CD8-positive, alpha-beta memory T cell (primary cell): ENCODE measurements at places on chromosomes 5 and 9. TPM values are rescaled to one million over a fixed set of nuclear protein-coding genes. Genes with fewer than 3 reads are reported as not detected.

BDP1 gene
- total RNA-seq: 35.0 TPM

DRD1 gene
- total RNA-seq: not detected

NUTM2G gene
- total RNA-seq: not detected

SPOCK1 gene
- total RNA-seq: not detected

ENHO gene
- 0.39 TPM for total RNA-seq

ISOC1 gene
- 24.7 TPM for total RNA-seq

SLC25A46 gene
- 50.9 TPM for total RNA-seq

DNA sequence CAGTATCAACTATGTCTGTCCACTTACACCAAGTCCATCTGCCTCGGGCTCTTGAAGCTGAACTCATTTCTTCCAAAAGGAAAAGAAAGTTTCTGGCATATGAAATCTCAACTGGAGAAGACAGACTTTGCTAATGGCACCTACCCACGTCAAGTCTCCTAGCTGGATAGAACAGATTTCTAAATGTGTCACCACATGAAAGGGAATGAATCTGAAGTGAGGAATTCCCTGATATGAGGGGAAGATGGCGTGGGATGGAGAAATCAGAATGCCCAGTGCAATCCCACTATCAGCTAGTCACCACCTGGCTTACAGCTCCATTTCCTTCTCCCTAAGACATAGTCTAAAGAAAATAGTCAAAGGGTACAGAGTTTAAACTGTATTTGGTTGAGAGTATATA, 144.7 kb downstream of the PAPPA start:
- H3K27ac ChIP-seq: no peak overlapping the region
- no peaks in the 10 kb centered on the region for H3K4me1 ChIP-seq

DNA sequence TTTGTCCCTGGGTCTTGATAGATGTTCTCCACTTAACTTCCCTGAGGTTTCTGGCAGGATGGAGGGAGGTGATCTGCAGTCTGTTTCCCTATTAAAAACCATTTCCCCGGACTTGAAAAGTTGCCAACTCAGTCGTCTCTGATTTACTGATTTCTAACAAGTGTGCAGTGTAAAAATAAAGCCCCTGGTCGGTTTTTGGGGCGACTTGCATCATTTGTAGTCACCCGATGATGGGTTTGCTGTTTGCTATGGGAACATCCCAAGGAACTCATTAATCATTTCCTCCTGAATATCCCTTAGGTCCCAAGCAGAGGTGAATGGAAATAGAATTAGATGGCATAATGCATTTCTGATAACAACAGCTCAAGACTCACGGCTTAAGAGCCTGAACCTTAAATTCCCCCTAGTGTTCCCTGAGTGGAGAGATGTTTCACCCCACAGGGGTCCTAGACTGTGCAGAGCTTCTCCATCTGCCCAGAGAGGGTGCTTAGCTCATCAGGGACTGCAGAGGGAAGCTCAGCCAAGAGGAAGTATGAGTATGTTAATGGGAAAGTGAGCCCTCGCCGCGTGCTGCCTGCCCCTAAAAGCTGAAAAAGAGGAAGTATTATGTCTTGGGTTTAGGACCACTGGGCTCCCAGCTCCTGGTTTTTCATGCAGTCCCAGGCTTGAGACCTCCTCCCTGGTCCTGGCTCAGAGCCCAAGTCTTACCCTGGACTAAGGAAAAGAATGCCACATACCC, 115.1 kb upstream of the DAP start:
- no peak for DNase-seq
- no peaks in the 10 kb centered on the region for H3K27me3 ChIP-seq
- no peak overlapping the region for H3K4me3 ChIP-seq
- no peaks in the 10 kb centered on the region for H3K4me1 ChIP-seq
- H3K27ac ChIP-seq: no peak overlapping the region
- H3K36me3 ChIP-seq: no peaks in the 10 kb centered on the region

DNA sequence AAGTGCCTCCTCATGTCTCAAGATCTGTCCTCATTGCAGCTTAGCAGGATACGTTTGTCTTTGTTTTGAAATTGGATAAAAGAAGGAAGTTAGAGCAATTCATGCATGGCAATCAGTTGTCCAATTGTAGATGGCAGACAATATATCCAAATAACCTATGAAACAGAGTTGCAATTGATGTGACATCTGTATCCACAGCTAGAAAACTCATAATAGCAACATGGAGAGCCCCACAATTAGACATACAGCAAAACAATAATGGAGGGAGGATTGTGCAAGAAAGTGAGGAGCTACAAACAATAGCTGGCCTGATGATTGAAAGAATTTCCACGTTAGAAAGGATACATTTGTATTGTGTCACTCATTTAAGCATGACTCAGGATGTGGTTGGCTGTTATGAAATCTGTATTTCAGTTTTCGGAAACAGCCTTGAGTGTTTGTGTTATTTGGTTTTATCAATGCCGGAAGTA, 132.0 kb downstream of the FAM174A start:
- no peaks in the 10 kb centered on the region for H3K36me3 ChIP-seq
- peaks cover 5% of the 10 kb centered on the region for H3K4me1 ChIP-seq
- DNase-seq: no peak
- no peak overlapping the region for H3K27ac ChIP-seq
- H3K4me3 ChIP-seq: no peak overlapping the region

GRCh38 chr9:12980085-12980851, 205.4 kb downstream of the LURAP1L start:
- no peaks in the 10 kb centered on the region for H3K4me1 ChIP-seq
- no peak overlapping the region for H3K4me3 ChIP-seq
- DNase-seq: no peak

- H3K4me1 ChIP-seq: no peaks in the 10 kb centered on the region
- no peak overlapping the region for H3K27ac ChIP-seq
- H3K36me3 ChIP-seq: no peaks in the 10 kb centered on the region
- no peaks in the 10 kb centered on the region for H3K27me3 ChIP-seq
- no peak for DNase-seq
These were observed 202.2 kb downstream of the GADD45G start for GRCh38 chr9:89807101-89807395.

- no peak overlapping the region for H3K4me3 ChIP-seq
- H3K27ac ChIP-seq: no peak overlapping the region
- no peaks in the 10 kb centered on the region for H3K4me1 ChIP-seq
These were observed 73.7 kb downstream of the TENT4A start for GRCh38 chr5:6786786-6787495.

DNA sequence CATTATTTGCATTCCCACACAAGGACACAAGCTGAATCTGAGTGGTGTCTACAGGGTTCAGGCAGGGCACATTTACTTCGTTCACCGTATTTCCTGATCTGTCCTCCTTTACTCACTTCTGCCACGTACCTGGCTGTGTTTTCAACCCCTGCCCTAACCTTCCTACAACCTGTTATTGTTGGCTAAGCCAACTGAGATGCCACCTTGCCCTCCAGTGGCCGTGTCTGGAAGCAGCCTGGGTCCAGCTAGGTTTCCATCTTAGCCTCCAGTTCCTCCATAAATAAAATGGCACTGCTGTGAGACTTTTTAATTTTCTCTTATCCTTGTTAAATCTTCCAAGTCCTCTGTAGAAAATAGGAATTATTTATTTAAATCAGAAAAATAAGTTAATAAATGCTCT, 64.8 kb downstream of the ATP10B start:
- H3K4me3 ChIP-seq: no peak overlapping the region
- no peaks in the 10 kb centered on the region for H3K27me3 ChIP-seq
- no peak for DNase-seq
- H3K36me3 ChIP-seq: no peaks in the 10 kb centered on the region
